T-cell (primary cell): ENCODE measurements at places on chromosomes 4 and X.

- H3K27me3 ChIP-seq, result peaks cover 3% of the 10 kb centered on the region
- no peaks in the 10 kb centered on the region for H3K4me1 ChIP-seq
- no peaks in the 10 kb centered on the region for H3K36me3 ChIP-seq
- DNase-seq, result no peak
- H3K27ac ChIP-seq, result no peak overlapping the region
Observed at GRCh38 chr4:41359422-41359775, 102.7 kb downstream of the UCHL1 start.

DNA sequence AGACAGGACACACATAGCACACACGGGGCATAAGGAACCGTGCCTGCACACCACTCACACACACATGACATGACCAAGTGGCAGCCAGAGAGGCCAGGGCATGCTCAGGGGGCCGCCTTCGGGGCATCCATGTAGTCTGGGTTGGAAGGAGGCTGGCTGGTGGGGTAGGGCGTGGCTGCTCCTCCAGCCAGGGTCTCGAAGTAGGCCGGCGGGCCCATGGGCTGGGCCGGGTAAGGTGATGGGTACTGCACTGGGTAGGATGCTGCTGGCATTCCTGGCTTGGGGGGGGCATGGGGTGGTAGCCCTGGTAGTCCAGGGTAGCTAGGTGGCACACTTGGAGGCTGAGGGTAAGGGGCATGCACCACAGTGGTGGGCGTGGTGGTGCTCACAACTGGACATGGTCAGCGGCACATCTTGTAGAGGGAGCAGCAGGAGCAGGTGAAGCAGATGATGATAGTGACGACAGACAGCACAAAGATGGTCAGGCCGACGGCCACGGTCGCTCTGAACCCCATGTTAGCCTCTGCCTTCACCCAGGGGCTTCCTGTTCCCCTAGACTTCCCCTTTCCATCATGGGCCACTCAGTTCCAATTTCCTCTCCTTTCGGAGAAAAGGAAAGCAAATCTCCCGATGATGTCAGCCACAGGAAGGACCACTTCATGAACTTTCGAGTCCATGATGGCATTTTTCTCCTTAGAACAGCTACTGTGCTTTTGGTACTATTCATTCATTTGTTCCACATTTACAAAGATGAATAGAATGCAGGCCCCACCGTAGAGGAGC is 10.9 kb upstream of the DDX3X start:
- H3K4me1 ChIP-seq, result no peaks in the 10 kb centered on the region
- DNase-seq, result no peak
- no peak overlapping the region for H3K4me3 ChIP-seq
- H3K27ac ChIP-seq, result no peak overlapping the region

- no peak for DNase-seq
- H3K36me3 ChIP-seq, result no peaks in the 10 kb centered on the region
- H3K4me1 ChIP-seq, result no peaks in the 10 kb centered on the region
- no peaks in the 10 kb centered on the region for H3K27me3 ChIP-seq
- no peak overlapping the region for H3K27ac ChIP-seq
Observed at GRCh38 chrX:64196606-64197005, 8.9 kb downstream of the AMER1 start.

DNA sequence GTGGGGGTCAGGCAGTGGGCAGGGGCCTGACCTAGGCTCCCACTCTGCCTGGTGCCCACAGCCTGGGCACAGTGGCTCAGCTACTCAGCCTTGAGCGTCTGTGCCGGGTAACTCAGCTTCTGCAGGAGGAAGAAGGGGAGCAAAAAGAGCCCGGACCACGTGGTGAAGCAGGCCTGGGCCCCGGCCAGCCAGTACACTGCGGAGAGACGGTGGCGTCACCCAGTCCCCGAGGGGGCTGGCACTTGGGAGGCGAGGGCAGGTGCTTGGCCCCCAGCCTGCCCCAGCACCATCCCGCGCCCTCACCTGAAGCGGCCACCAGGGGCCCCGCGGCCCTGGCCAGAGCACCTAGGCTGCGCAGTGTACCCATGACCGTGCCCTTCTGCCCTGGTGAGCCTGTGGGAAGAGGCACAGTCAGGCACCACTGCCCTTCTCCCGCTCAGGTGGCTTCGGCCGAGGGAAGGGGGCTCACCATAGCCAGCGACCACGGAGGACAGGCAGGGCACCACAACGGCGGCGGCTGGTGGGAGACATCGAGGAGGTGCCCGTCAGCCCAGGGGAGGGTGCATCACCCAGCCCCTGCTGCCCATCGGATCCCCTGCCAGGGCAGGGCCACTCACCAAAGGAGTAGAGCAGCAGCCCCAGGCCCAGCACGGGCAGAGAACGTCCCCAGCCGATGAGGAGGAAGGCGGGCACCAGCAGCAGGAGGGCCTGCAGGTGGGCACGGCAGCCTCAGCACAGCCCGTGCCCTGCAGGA is 32.3 kb downstream of the NOP14 start:
- H3K4me3 ChIP-seq, result no peak overlapping the region
- H3K27me3 ChIP-seq, result no peaks in the 10 kb centered on the region
- H3K4me1 ChIP-seq, result peaks cover 45% of the 10 kb centered on the region
- H3K36me3 ChIP-seq, result peaks cover 54% of the 10 kb centered on the region
